CD4-positive, alpha-beta T cell treated with Interleukin-1 beta for 1 hour (primary cell): ENCODE measurements at places on chromosomes 3 and 15.

DNA sequence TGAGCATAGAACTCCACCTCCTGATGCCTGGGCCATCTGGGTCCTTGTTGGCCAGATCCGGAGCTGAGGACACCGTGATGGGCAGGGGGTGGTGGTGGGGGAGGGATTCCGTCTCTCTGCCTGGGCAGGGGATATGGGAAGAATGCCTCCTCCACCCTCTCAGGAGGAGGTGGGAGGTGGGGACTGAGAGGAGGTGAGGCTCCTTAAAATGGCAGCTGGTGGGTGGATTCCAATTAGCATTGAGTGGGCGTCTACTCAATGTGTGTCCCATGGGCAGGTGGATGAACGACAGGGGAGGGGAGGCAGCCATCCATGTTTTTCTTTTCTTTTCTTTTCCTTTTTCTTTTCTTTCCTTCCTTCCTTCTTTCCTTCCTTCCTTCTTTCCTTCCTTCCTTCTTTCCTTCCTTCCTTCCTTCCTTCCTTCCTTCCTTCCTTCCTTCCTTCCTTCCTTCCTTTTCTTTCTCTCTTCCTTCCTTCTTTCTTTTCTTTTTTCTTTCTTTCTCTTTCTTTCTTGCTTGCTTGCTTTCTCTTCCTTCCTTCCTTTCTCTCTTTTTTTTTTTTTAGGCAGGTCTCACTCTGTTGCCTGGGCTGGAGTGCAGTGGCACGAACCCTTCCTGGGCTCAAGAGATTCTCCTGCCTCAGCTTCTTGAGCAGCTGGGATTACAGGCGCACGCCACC is 5.0 kb downstream of the SLC28A1 start:
- DNase-seq = no peak

DNA sequence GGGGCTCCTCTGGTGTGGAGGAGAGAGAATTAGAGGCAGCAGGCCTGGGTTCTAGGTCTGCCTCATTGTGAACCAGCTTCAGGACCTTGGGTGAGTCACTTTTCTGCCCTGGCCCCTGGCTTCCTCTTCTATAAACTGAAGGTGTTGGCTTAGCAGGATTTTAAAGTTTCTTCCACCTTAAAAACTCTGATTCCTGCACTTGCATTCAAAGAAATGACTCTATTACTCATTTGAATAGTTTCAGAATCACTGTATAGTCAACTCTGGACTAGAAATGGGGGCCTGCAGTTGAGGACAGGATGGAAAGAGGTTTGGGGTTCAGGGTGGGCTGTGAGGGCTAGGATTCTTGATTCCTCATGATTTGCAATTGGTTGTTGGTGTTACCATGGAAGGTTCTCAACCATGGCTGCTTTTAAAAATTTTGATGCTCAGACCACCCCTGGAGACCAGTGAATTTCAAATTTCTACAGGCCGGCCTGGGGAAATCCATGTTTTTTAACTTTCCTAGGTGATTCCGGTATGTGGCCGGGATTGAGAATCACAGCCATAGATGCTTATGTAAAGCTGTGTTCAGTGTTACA is 19.9 kb downstream of the SMAD3 start:
- no peak for DNase-seq

DNA sequence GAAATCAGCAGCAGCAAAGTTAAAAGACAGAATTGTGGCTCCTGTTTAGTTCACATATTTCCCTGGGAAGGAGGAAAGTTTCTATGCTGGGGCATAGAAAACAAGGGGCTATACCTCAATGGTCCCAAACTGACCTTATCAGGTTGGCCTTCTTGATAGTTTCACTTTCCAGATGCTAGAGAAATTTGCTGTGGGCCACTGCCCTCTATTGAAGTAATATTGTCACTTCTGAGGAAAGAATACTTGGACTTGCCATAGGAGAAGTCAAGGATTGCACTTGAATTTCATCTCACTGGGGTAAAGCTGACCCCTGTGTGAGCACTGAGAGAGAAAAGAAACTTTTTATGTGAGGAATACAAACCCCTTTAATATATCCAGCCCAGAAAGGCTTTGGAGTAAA is 49.3 kb upstream of the XCR1 start:
- no peak for DNase-seq

DNA sequence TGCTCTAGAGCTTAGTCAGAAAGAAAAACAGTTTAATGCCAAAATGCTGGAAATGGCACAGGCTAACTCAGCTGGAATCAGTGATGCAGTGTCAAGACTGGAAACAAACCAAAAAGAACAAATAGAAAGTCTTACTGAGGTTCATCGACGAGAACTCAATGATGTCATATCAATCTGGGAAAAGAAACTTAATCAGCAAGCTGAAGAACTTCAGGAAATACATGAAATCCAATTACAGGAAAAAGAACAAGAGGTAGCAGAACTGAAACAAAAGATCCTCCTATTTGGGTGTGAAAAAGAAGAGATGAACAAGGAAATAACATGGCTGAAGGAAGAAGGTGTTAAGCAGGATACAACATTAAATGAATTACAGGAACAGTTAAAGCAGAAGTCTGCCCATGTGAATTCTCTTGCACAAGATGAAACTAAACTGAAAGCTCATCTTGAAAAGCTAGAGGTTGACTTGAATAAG is 150.5 kb upstream of the LRRFIP2 start:
- DNase-seq = no peak

DNA sequence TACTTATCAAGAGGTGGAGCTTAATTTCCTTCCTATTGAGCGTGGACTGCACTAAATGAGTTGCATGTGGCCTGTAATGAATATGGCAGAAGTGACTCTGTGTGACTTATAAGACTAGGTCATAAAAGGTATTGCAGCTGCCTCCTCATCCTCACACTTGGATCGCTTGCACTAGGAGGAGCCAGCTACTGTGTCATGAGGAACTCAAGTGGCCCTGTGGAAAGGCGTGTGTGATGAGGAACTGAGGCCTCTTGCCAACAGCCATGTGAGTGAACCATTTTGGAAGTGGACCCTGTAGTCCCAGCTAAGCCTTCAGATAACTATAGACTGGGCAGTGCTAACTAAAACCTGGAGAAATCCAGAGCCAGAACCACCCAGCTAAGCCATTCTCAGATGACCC is 7.1 kb upstream of the SLC30A4 start:
- no peak for DNase-seq

GRCh38 chr3:116671151-116671550 is 38.4 kb upstream of the TUSC7 start:
- no peak for DNase-seq

GRCh38 chr3:195209847-195210265 is 61.1 kb downstream of the XXYLT1 start:
- no peak for DNase-seq

- no peak for DNase-seq
Measured at GRCh38 chr3:82509951-82510603, 748.6 kb upstream of the GBE1 start.

DNA sequence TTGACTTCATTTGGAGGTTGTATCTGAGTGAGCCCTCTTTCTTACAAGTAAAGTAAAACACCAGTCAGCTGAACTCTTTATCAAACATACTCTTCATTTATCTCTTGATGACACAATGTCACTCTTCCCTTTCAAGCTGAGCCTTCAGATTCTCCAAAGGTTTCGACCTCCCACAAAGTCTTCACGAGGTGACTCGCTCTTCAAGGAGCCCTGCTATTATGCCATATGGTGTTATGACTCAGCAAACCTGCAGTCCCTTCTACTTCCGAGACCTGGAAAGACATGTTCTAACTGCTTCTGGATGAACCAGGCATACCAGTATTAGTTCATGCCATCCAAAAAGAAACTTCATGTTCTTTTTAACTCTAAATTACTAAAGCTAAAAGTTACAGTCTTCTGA is 23.1 kb downstream of the AADAC start:
- no peak for DNase-seq

DNA sequence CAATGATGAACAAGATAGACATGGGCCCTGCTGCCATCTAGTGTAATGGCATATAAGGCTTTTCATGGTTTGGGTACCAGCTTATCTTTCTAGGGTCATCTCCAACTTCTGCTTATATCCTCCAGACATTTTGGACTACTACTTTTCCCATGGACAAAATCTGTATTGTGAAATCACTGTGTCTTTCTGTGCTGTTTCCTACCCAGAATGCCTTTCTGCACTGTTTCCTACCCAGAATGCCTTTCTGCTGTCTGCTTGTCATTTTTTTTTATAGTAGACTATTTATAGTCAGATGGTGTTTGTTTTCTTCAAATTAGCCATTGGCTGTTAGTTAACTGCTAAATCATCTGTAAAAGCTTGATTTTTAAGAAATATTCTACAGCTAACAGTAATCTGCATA is 20.1 kb downstream of the VPS8 start:
- DNase-seq = no peak

GRCh38 chr3:191809326-191809949 is 348.5 kb downstream of the PYDC2 start:
- DNase-seq = no peak
